ENCODE measurements at places on chromosomes 16 and 17. TPM values are rescaled to one million over a fixed set of nuclear protein-coding genes. Genes with fewer than 3 reads are reported as not detected.

Gene RAB26
- total RNA-seq = 0.62 TPM

GRCh38 chr17:63842173-63842539 is 329 bp downstream of the SMARCD2 start:
- DNase-seq = no peak
- H3K4me1 ChIP-seq = peaks cover 51% of the 10 kb centered on the region
- no peak overlapping the region for H3K27ac ChIP-seq
- H3K27me3 ChIP-seq = no peaks in the 10 kb centered on the region
- peaks cover 7% of the 10 kb centered on the region for H3K36me3 ChIP-seq

GRCh38 chr16:17038415-17038814 is 432.3 kb downstream of the XYLT1 start:
- H3K27me3 ChIP-seq = no peaks in the 10 kb centered on the region
- no peak for DNase-seq
- H3K36me3 ChIP-seq = no peaks in the 10 kb centered on the region
- H3K4me3 ChIP-seq = no peak overlapping the region
- H3K27ac ChIP-seq = no peak overlapping the region

- H3K4me1 ChIP-seq = peaks cover 11% of the 10 kb centered on the region
- H3K27ac ChIP-seq = no peak overlapping the region
- peaks cover 8% of the 10 kb centered on the region for H3K27me3 ChIP-seq
- no peaks in the 10 kb centered on the region for H3K36me3 ChIP-seq
- H3K4me3 ChIP-seq = no peak overlapping the region
These were observed 143.1 kb upstream of the KCNJ18 start for GRCh38 chr17:21549107-21549687.

- peaks cover 18% of the 10 kb centered on the region for H3K36me3 ChIP-seq
- no peak overlapping the region for H3K4me3 ChIP-seq
- H3K4me1 ChIP-seq = peaks cover 44% of the 10 kb centered on the region
- DNase-seq = peak; percentile 52
- no peaks in the 10 kb centered on the region for H3K27me3 ChIP-seq
- H3K27ac ChIP-seq = no peak overlapping the region
These were observed 555 bp downstream of the TTYH2 start for GRCh38 chr17:74213861-74214391.

- no peak for DNase-seq
- H3K27ac ChIP-seq = no peak overlapping the region
- H3K4me1 ChIP-seq = no peaks in the 10 kb centered on the region
- no peak overlapping the region for H3K4me3 ChIP-seq
- H3K27me3 ChIP-seq = no peaks in the 10 kb centered on the region
These were observed 27.2 kb upstream of the ZNF469 start for GRCh38 chr16:88355389-88356123.

GRCh38 chr17:69450918-69451317 is 36.4 kb downstream of the MAP2K6 start:
- DNase-seq = no peak
- no peaks in the 10 kb centered on the region for H3K36me3 ChIP-seq
- H3K4me3 ChIP-seq = no peak overlapping the region
- no peak overlapping the region for H3K27ac ChIP-seq

DNA sequence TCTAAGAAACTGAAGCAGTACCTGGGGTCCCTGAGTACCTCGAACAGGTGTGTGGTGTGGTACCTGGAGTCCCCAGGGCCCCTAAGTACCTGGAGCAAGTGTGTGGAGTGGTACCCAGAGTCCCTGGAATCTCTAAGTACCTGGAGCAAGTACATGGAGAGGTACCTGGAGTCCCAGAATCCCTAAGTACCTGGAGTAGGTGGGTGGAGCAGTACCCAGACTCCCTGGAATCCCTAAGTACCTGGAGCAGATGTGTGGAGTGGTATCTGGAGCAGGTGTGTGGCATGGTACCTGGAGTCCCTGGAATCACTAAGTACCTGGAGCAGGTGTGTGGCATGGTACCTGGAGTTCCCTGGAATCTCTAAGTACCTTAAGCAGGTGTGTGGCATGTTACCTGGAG is 22.5 kb upstream of the MED9 start:
- no peak overlapping the region for H3K27ac ChIP-seq
- H3K4me3 ChIP-seq = no peak overlapping the region
- H3K27me3 ChIP-seq = no peaks in the 10 kb centered on the region

- H3K36me3 ChIP-seq = no peaks in the 10 kb centered on the region
- peaks cover 11% of the 10 kb centered on the region for H3K4me1 ChIP-seq
- no peak overlapping the region for H3K4me3 ChIP-seq
- no peak overlapping the region for H3K27ac ChIP-seq
- DNase-seq = no peak
- H3K27me3 ChIP-seq = peaks cover 4% of the 10 kb centered on the region
These were observed 49.5 kb downstream of the SRCIN1 start for GRCh38 chr17:38556239-38556638.

- H3K27me3 ChIP-seq = peaks cover 38% of the 10 kb centered on the region
- no peaks in the 10 kb centered on the region for H3K36me3 ChIP-seq
- H3K4me3 ChIP-seq = no peak overlapping the region
- no peak for DNase-seq
- H3K27ac ChIP-seq = no peak overlapping the region
These were observed 4.5 kb upstream of the HS3ST3B1 start for GRCh38 chr17:14296166-14296910.
